RWPE2 (cell line): ENCODE measurements at places on chromosomes 1 and 21.

DNA sequence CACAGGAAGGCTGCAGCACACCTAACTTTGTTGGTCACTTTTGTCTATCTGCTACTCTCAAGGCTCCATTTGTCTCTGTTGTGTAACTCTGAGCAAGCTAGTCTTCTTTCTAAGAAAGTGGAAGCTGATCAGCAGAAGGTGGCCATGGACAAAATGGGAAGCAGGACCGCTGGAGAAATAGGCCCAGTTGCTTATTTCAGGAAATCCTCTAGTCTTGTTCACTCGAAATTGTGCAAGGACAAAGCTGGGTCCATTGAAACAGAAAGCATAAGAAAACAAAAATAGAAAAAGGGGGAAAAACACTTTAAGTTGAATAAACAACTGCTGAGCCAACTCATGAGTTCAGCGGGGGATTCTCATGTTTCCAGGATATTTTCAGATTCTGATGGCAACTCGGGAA is 150.1 kb downstream of the PBX1 start:
- DNase-seq: no peak

DNA sequence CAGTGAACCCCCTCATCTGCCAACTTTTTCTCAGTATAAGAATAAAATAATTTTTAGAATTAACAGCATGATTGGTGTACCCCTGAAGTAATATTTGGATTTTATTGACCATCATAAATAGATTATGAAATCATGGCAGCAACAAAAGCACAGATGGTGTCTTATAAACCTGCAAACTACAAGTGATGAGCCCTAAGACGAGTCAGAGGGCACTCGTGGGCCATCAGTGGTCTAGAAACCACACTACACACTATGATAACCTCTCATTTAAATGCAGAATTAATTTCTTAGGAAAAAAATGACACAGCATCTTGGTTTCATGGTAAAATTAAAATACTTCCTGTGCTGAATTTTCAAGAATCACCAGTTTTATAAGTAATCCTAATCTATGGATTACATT is 312.4 kb downstream of the PTBP2 start:
- no peak for DNase-seq

DNA sequence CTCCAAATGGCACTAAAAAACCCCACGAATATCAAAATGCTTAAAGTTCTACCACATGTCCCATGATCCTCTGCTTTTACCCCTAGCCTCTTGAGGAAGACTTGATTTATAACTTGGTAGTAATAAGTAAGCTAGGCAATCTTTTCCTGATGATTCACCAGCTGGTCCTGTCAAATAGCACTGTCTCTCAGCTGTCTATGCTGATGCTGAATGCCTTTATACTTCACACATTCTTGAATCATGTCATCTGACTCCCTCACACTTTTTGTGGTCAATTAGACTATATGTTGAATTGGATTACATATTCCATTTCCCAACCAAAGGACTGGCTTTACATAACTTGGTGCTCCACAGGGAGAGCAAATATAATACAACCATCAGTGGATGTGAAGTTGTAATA is 16.6 kb downstream of the C21orf91 start:
- DNase-seq: no peak

- DNase-seq: no peak
These were observed 45.1 kb upstream of the DNAH14 start for GRCh38 chr1:224884361-224884801.

DNA sequence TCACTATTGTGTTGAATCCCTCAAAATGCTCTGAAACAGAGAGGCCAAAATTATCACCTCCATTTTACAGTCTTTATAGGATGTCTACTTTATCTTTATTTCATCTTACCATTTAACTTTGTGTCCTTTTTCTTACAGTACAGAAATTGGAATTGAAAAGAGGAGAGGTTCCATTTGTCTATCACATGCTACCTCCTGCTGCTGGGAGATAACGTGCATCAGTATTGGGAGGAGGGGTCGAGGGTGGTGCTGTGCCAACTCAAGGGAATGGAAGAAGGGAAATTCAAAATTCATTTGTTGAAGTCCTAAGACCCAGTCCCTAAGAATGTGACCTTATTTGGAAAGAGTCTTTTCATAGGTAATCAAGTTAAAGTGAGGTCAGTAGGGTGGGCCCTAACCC is 85.3 kb downstream of the HHIPL2 start:
- DNase-seq: no peak

DNA sequence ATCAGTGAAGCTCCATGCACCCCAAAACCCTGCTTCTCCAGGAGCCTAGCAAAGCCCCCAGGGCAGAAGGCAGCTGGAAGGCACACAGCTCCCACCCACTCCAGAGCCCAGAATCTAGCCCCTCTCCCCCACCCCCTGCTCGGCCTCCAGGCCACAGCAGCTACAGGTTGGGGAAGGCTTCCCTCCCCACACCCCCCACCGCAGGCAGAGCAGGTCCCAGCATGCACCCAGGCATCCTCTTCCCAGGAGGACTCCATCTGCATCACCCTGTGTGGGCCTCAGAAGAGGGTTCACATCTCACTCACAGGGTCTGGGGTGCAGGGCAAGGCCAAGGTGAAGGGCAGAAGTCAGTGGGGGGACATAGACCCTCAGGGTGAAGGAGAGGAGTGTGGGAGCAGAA is 719 bp downstream of the S100A14 start:
- DNase-seq: no peak

- no peak for DNase-seq
These were observed 19.7 kb downstream of the STUM start for GRCh38 chr1:226568077-226568831.

- DNase-seq: no peak
These were observed 31.2 kb upstream of the ENSA start for GRCh38 chr1:150660584-150660983.

DNA sequence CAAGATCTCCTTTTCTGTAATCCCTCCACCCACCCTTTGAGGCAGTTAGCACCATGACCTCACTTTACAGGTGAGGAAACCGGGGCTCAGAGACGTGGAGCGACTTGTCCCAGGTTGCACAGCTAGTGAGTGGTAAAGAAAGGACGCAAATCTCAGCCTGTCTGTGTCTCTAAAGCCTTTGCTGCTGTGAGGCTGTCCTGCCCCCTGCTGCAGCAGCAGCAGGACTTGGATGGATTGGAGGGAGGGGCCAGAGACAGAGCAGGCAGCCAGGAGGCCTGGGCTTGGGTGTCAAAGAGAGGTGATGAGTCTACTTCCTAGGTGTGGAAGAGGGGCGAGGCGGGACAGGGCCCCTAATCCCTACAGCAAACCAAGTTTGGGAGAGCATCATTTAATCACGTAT is 69.6 kb downstream of the PTPRU start:
- no peak for DNase-seq

DNA sequence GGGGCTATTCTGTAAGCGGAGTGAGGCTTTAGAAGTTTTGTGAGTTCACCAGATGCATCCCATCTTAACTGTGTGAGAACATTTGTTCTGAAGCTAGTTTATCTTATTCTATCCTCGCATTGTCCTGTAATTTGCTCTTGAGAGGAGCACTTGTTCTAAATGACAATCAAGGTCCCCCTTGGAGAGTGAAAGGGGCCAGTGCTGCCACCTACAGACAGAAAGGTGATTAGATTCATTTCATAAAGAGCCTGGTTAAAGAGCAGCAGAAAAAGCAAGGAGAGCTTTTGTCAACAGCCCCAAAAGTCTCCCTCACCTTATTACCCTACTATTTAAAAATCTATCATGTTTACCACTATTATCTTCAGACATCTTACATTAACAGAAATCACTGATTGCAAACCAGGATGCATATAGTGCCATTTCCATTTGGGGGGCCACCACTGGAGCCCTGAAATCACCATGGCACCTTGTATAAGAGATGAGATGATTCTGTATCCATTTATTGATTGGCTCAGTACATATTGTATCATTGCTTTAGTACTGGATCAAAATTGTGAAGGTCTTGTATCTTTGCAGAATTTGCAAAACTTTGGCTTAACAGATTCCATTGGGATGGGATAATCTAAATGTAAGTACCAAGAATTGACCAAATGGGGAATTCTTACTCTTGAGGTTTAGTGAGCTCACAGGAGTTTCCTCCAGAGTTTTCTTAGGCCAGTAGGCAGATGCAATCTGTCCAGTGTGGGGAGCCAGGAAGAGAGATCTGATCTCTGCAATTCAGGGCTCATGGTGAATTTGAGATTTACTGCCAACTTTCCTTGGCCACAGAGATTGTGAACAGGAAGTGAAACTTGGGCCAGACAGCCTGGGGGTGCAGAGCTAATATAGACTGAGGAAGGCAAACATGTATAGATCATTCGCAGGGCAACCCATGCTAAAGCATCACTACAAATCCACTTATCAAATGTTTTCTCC is 64.3 kb upstream of the TRABD2B start:
- no peak for DNase-seq

GRCh38 chr1:2316451-2316961 is 74.8 kb downstream of the MORN1 start:
- no peak for DNase-seq

- DNase-seq: no peak
These were observed 35.2 kb downstream of the KANK4 start for GRCh38 chr1:62283986-62284385.

- DNase-seq: no peak
These were observed 110.8 kb upstream of the KAZN start for GRCh38 chr1:14487671-14488070.
